Calu3 (cell line): ENCODE measurements at places on chromosomes 2 and 18.

- no peak for DNase-seq
Observed at GRCh38 chr2:174750923-174751441, 13.3 kb downstream of the CHRNA1 start.

- DNase-seq, result no peak
Observed at GRCh38 chr18:43596105-43596712, 318.9 kb upstream of the SYT4 start.

GRCh38 chr2:177784745-177785067 lies 287.9 kb downstream of the PDE11A start:
- DNase-seq, result no peak

GRCh38 chr2:232022718-232023117 lies 61.2 kb downstream of the DIS3L2 start:
- no peak for DNase-seq

- DNase-seq, result no peak
Observed at GRCh38 chr2:97994476-97994875, 1.3 kb downstream of the TMEM131 start.

GRCh38 chr2:201630577-201630976 lies 12.7 kb downstream of the TMEM237 start:
- no peak for DNase-seq

- DNase-seq, result no peak
Observed at GRCh38 chr18:73240899-73241298, 373.1 kb upstream of the NETO1 start.

- no peak for DNase-seq
Observed at GRCh38 chr2:222809582-222809981, 51.3 kb upstream of the ACSL3 start.

DNA sequence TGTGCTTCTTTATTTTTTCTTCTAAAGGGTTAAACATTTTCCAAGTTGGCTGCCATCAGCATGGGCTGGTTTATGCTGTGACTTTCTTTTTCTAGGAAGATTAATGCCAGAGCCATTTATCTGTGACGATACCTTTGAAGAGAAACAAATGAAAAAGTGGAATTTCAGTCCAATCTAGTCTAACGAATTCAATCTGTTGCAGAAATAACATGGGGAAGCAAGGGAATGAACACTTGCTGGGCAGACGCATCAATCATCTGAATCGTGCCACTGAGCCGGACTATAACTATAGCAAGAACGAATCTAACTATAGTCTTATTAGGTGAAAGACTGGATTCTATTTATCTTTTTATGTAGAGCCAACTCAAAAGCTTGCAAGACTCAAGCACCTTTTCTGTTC lies 66.2 kb downstream of the CD8B2 start:
- DNase-seq, result no peak

DNA sequence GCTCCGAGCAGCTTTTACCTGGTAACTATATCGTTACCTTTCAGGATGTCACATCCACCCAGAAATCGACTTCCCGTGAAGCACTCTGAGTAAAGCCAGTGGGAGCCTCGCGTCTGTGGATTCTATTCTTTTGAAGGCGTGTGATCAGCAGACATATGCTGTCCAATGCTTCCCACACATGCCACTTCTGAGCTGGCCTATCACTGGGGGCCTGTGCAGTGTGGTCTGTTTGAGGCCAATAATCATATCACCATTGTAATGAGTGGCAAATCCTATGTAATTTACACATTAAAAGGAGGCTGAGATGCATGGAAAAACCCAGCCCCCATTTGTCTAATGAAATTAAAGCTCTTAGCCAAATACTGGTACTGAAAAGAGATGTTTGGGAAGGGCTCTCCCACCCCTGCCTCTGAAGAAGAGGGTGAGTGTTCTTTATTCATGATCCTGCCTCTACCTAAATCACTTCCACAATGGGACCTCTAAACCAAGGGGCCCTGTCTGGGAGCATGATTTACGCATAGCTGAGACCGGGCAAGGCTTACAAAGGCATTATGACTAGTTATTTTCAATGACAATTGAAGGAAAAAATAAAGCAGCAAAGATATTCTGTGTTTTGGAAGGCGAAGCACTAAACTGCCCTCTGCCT lies 686.8 kb downstream of the ZEB2 start:
- no peak for DNase-seq

- no peak for DNase-seq
Observed at GRCh38 chr2:217978536-217979150, 24.2 kb downstream of the TNS1 start.

- DNase-seq, result no peak
Observed at GRCh38 chr2:73917696-73918207, 8.9 kb upstream of the DGUOK start.

DNA sequence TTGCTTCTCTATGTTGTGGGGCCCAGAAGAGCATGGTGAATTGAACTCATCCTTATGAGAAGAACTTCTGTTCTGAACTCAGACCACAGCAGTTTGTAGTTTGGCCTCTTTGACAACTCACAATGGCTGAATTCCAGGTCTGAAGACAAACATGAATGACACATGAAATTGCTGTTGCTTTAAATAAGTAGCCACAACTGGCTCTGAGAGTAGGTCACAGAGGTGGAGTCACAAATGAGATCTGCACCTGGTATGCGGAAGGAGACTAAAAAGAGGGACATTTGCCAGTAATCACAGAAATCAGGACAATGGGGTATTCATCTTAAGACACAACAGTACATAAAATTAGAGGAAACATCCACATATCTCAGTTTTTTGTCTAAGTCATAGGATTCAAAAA lies 290.3 kb upstream of the MMADHC start:
- DNase-seq, result peak; percentile 60

GRCh38 chr2:200944467-200945394 lies 18.7 kb downstream of the ORC2 start:
- DNase-seq, result peak; percentile 75

- no peak for DNase-seq
Observed at GRCh38 chr2:82998781-82999180, 1460.3 kb downstream of the SUCLG1 start.

DNA sequence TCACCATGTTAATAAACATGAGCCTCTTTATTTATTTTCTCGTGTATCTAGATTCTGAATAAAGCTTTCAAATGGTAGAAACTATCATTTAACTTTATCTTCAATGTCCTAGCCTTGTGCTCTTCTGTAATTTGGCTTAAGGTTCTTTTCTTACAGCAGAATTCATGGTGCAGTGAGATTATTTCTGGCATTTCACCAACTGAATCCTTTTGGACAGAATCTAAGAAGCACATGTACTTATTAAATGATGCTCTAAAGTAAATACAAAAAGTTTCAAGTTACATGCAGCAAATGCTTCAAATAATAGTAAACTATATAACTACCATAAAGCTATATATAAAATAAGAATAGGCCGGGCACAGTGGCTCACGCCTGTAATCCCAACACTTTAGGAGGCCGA lies 65.9 kb downstream of the AP1S3 start:
- no peak for DNase-seq

DNA sequence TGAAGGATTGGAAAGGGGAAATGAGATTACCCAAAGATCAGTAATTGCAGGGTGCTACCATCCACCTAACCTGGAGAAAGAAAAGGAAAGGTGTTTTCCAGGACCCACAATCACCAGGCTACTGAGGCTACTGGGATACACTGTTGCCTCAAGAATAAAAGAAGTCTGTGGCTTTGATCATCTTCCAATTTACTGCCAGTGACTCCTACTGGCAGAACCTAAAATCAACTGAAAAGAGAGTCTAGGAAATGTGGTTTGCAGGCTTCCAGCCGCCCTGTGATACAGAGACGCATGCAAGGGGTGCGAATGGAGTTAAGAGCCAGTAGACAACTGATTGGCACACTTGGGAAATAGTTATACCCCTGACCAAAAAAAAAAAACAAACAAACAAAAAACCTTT lies 16.6 kb upstream of the TTL start:
- DNase-seq, result no peak

GRCh38 chr18:76231402-76231801 lies 263.6 kb downstream of the ZNF516 start:
- DNase-seq, result no peak

DNA sequence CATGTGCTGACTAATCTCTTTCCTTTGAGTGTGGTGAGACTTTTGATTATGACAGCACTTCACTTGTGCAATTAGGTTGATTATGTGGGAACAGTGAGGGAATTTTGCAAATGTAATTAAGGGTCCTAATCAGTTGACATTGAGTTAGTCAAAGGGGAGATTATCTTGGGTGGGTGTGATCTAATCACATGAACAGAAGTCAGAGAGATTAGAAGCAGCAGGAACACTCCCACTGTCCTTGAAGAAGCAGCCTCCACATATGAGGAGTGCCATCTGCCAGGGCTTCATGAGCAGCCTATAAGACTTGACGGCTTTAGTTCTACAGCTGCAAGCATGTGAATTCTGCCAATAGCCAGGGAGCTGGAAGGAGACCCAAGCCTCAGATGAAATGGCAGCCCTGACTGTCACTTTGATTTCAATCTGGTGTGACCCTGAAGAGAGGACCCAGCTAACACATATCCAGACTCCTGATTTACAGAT lies 89.4 kb upstream of the APCDD1 start:
- no peak for DNase-seq

GRCh38 chr2:86791573-86791972 lies 860 bp upstream of the CD8A start:
- no peak for DNase-seq

- DNase-seq, result peak; percentile 14
Observed at GRCh38 chr18:52694804-52695203, 354.8 kb downstream of the DCC start.

- DNase-seq, result no peak
Observed at GRCh38 chr18:7034924-7035323, 82.7 kb downstream of the LAMA1 start.

GRCh38 chr18:39746201-39746600 lies 2180.6 kb upstream of the CELF4 start:
- DNase-seq, result no peak

GRCh38 chr2:182522972-182523473 lies 96.2 kb upstream of the PDE1A start:
- no peak for DNase-seq

DNA sequence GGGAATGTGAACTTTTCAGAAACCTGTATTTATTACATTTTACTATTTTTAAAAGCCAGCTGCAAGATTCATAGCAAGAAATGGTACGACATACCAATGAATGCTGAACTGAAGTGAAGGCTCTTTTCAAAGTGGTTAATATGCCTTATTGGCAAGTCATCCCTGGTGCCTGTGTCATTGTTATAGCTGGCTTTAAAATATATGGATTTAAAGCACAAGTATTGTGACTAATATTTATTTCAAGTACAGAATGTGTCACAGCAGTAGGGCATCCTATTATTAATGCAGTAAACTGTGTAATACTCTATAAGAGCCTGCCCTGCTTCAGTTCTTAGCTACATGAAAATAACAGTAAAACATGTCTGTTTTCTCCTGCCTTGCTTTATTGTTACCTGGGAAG lies 10.8 kb downstream of the TSHZ1 start:
- no peak for DNase-seq

GRCh38 chr2:105252271-105252670 lies 10.7 kb downstream of the GPR45 start:
- no peak for DNase-seq

- no peak for DNase-seq
Observed at GRCh38 chr2:104050656-104051242, 803.2 kb upstream of the POU3F3 start.

GRCh38 chr18:10284540-10285282 lies 169.7 kb upstream of the APCDD1 start:
- DNase-seq, result no peak

DNA sequence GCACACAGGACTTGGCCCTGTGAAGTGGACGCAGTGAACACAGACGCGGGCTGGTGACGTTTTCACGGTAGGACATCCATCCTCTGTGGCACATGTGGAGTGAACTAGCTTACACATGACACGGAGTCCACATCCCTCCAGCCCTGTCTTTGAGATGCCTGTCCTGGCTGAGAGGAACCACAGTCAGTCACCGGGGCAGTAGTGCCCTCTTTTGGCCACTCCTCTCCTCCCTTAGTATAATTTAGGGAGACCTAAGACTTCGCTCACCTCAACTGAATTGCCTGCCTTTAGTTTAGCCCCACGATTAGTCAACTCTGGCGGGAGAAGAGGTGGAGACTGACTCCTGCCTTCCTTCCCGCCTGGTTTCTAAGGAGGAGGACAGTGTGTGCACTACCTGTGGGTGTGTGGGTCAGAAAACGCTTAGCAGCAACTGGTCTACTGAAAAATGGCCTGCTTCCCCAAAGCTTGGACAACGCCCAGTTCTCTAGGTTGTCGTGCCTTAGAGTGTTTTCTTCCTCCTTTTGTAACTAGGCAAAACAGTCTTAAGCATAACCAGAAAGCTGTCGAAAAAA lies 70.6 kb downstream of the MBP start:
- no peak for DNase-seq

- DNase-seq, result no peak
Observed at GRCh38 chr2:26086779-26087178, 52.9 kb downstream of the RAB10 start.

GRCh38 chr18:59052965-59053820 lies 86.5 kb upstream of the SEC11C start:
- DNase-seq, result no peak

DNA sequence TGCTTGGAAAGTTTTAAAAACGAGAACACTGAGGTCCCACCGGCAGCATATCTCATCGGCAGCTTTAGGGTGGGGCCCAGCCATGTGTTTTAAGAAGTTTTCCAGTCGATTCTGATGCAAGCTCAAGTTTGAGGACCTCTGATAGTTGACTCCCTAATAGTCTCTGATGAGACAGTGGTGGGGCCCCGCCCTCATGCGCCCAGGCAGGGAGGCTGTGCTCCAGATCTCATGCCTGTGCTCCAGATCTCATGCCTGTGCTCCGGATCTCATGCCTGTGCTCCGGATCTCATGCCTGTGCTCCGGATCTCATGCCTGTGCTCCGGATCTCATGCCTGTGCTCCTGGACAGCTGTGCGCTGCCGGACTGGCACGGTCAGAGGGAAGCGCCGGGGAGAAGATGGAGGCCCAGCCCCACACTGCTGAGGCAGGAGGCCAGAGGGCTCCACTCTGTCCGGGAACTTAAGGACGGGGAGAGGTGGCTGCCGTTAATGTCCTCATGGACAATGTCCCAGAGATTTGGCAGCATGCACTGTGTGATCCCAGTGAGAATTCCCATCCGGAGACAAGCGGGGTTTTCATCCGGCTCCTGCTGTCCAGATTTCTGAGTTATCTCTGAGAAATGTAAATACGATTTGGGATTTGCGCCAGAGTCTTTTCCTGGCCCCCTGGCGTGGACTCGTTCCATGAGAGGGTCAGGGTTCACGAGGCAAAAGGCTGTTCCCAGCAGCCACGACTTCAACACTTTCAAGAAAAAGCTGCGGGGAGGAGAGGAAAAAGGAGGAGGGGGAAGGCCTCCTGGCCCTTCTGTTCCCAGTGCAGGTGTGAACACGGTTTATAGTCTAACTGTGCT lies 9.4 kb upstream of the COLEC11 start:
- no peak for DNase-seq

- DNase-seq, result no peak
Observed at GRCh38 chr2:12903272-12903671, 186.5 kb downstream of the TRIB2 start.

DNA sequence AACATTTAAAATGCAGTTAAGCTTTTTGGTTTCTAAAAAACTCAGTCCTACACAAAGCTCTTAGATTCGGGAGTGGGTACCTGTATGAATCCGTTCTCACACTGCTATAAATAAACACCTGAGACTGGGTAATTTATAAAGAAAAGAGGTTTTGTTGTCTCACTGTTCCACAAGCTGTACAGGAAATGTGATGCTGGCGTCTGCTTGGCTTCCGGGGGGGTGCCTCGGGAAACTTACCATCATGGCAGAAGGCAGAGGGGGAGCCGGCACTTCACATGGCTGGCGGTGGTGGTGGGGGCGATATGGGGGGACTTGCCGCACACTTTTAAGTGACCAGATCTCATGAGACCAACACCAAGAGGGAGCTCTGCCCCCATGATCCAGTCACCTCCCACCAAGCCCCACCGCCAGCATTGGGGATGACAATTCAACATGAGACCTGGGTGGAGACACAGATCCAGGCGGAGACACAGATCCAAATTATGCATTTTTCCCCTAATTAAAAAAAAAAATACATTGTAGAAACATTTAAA lies 222.5 kb downstream of the GBX2 start:
- DNase-seq, result no peak
